ENCODE measurements at places on chromosomes 6 and 20.

- DNase-seq: no peak
Observed at GRCh38 chr20:50758469-50758868, 27.1 kb downstream of the PARD6B start.

GRCh38 chr20:64209148-64209547, 44.9 kb downstream of the MYT1 start:
- no peak for DNase-seq

DNA sequence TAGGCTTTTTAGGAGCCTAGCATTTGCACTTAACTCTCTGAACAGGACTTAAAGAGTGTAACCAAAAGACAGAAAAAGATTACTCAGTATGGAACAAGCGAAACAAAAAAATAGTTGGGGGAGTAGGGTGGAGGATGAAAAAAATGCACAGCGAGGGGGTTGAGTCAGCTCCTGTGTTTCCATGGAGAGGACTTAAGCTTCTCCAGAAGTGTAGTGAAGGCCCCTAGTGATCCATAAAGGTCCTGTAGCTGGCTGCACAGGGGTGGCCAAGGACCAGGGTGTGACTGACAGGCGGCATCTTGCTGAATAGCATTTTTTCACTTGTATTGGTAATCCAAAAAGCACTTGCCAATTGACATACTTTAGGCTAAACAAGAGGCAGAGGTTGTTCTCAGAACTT, 533.9 kb downstream of the RFPL4B start:
- no peak for DNase-seq

GRCh38 chr6:84618836-84619235, 145.6 kb downstream of the TBX18 start:
- no peak for DNase-seq

DNA sequence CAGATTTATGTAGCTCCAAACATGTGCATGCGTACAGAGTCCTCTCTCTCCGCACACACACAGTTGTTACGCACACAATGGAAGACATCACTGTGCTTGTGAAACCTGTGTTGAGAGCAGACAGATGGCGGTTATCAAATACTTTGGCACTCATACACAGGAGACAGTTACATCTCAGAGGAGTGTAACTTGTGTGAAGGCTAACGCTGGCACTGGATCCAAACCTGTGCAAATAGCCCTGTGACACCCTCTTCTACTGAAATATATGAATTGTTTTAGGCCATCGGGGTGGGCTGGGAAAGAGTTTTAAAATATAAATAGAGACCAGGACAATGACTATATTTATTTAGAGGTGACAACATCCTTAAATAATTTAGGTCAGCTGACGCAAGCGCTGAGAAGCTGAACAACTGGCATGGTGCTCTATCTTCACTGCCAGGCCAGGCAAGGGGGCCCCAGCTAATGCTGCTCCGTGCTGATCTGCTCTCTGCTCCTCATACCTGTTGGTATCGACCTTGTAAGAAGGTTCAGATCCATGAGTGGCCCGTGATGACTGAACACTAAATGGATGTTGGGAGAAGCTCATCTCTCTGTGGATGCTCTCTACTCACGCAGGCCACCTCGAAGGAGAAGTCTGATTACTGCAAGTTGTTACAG, 69.4 kb downstream of the FOXC1 start:
- DNase-seq: no peak

- DNase-seq: no peak
Observed at GRCh38 chr20:62344782-62345181, 22.3 kb downstream of the LAMA5 start.

DNA sequence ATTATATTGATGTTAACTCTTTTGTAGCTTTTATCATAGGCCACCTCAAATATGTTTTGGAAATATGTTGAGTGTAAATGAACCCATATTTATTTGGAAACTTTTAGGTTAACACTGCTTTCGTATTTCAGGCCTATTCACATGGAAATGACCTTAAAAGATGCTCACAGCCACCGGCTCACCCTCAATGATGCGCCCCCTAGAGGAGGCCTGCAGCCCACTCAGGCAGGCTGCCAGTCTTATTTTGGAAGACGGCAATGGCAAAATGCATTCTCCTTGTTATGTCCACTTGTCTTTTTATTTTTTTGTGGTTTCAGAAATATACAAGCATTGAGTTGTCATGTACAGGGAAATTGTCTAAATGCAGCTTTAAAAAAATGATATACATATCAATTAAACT, 869.7 kb downstream of the PHF3 start:
- DNase-seq: no peak

DNA sequence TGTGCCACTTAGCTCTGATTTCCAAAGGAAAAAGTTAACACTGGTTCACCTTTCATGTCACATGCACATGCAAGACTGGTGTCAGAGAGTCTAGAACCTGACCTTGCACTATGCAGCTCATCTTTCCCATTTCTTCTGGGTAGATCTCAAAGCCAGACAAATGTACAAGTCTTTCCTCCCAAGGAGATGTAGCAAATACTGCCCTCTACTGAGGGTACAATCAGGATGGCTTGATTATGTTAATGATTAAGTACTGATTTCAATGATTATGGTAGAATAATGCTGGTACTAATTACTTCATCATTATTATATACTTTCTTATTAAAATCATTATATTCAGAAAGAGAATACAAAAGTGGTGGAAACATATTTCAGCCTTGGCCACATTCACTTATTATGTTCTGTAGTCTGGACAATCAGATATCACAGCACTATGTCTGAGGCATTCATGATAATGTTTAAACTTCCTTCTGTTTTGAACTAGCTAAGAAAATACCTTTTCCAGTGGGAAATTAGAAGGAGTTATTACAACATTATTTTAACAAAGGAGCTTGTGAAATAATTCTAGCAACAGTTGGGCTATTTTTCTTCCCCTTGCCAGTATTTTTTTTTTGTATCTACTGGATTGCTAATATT, 68.5 kb upstream of the FOXO3 start:
- no peak for DNase-seq

DNA sequence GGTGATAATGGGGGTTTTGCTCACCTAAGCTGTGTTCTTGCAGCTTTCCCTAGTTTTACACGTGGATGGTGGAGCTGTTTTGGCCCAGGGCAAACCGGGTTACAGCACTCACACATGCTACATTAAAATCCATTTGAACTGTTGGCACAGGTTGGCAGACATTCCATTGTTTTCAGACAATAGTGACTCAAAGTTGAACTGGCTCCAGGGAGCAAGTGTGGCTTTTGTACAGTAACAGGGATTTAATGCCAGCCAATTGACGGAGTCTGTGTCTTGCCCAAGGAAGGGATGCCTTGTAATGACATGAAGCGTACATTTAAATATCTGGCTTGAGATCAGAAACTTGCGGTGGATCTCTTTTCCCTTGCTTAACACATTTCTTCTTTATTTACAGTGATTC, 183.1 kb downstream of the DTNBP1 start:
- no peak for DNase-seq

- DNase-seq: no peak
Observed at GRCh38 chr20:40414843-40415615, 274.0 kb downstream of the MAFB start.

GRCh38 chr6:84052883-84053241, 19.3 kb downstream of the MRAP2 start:
- no peak for DNase-seq

GRCh38 chr20:3275966-3276679, 37.1 kb upstream of the SLC4A11 start:
- DNase-seq: no peak

DNA sequence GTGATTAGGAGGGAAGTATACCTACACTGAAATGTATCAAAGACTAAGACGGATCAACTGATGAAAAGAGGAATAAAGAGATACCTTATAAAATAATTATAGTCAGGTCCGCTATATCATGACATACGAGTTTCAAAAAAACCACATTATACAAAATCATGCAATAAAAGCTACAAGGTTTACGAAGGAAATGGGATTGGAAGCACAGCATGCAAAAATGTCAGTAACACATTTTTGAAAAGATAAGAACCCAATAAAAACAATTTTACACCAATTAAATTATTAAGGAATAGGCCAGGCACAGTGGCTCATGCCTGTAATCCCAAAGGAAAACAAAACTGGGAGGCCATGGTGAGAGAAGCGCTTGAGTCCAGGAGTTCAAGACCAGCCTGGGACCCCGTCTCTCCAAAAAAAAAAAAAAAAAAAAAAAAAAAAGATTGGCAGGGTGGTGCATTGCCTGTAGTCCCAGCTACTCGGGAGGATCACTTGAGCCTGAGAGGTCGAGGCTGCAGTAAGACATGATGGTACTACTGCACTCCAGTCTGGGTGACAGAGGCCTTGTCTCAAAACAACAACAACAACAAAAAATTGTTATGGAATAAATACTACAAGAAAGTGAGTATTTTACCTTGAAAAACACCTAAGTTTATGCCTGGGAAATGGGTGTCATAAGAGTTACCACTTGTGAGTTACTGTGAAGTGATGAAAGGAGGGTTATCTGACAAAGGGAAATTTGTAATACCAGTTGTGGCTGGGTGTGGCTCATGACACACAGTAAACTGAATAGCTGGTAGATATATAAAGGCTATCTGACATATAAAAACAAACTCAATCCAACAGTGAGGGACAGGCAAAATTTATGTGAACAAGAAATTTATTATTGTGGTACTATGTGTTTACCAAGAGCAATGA, 45.2 kb downstream of the RANBP9 start:
- no peak for DNase-seq

- no peak for DNase-seq
Observed at GRCh38 chr20:47276851-47277534, 79.5 kb downstream of the ZMYND8 start.

DNA sequence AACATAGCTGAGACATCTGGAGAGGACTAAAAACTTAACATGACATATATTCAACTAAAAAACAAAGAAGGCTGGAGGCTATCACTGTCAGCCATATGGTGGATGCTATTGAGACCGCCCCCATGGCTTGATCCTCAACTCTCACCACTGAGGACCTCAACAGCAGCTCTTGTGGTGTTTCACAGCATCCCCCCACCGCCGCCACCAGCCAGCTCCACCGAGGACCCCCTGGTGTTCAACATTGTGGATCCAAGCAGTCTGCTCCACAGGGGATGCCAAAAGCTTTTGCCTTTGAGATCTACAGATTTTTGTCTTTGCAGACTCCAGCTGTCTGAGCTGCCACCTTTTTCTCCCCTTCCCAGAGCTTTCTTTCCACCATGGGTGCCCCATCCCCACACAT, 64.6 kb downstream of the NUS1 start:
- no peak for DNase-seq

DNA sequence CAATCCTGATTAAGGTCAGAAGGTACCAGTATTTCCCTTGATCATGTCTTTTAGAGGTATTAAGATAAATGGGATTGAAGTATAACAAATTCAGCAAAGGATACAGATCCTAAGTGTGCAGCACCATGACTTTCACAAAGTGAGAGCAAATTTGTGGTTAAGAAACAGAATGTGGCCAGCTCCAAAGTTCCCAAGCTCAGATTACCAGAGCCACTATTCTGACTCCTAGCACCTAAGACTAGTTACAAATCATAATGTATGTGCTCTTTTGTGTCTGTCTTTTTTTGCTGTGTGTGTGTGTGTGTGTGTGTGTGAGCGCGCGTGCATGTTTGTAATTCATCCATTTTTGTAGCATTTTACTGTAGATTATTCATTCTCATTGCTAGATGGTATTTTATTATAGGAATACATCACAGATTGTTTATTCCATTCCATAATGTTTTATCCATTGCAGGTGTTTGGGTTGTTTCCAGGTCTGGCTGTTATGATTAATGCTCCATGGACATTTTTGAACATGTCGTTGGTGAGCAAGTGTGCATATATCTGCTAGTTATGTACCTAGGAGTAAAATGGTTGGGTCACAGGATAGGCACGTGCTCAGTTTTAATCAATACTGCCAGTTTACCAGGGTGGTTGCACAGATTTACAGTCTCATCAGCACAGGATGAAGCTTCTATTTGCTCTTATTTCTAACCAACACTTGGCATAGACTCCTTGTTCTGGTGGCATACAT, 314.0 kb upstream of the JAG1 start:
- DNase-seq: no peak

DNA sequence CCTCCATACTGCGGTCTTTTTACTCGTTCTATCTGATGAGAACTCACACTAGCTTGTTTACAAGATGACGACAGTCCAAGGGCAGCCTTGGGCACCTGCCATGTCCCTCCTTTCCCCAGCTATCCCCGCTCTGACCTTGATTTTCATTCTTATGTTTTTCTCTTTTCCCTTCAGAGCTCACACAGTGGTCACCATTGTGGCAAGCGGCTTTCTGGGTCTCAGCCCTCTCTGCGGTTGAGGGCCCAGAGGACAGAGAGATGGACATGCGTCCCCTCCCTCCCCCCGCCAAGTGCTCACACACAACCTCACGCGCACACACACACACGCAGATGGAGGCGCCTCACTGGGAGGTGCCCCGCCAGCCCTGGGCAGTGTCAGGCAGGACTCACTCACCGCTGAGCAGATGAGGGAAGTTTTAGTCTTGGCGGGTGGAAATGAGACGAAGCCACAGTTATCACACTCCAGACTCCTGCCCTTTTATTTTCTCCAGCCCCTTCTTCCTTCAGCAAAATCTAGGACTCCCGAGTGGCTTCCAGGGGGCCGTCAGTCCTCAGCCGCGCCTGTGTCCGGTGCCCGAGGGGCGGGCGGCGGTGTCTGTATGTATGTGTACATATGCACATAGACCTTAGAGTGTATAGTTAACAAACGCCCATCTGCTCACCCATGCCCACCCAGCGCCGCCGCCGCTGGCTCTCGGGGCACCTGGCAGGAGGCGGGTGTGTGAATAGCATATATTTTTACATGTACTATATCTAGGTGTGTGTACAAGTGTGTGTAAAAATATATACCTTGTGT, 13.8 kb upstream of the MYL9 start:
- DNase-seq: no peak

- DNase-seq: no peak
Observed at GRCh38 chr20:13852306-13852705, 67.5 kb downstream of the NDUFAF5 start.

GRCh38 chr6:29790626-29791025, 37.0 kb upstream of the HLA-G start:
- DNase-seq: no peak

DNA sequence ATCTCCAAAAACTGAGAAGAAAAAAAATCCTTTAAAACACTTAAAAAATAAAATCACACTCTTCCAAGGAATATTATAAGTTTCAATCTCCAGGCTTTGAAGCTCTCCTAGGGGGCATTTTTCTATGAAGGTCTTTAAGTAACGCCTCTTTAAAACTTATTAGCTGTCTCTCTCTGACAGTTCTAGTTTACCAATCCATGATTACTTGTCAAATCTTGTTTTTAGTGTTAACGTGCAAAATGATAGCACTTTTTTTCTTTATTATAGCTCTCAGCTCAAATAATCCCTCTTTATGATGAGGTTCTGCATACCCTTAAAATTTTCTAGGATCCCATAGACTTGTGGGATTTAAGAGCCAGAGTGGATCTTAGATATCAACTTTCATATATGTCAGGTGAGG, 369.0 kb downstream of the DOK5 start:
- no peak for DNase-seq

All from stimulated activated CD4-positive, alpha-beta T cell treated with anti-CD3 and anti-CD28 coated beads, Interleukin-2, amount 100 ng/mL, for 4 hours (primary cell).